ENCODE measurements at places on chromosomes 2 and 18.

- DNase-seq, result no peak
Observed at GRCh38 chr2:186641132-186641806, 51.4 kb downstream of the ITGAV start.

DNA sequence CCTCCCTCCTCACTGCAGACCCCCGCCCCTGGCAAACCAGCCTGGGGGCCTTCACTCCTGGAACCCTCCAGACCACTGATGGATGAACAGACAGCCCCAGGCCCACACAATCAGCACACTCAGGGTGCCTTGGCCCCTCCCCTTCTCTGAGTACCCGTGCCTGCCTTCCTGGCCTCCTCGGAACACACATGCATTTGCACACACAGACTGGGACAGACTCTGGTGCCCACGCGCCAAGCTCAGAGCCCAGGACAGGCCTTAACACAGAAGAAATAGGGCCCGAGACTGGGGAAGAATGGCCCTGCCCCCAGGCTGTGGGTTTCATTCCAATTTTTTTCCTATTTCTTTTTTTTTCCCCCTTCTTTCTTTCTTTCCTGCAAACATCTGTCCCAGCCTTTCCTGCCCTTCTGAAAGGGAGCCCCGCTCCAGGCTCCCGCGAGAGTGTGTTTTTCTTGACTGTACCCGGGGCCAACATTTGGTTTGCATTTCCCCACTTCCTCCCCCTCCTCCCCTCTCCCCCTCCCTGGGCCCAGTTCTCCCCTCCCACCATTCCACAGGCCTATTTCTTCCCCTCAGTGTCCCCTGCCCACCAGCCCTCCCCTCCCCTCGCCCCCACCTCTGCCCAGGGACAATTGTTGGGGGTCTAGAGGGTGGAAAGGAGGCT lies 618 bp upstream of the TNS1 start:
- DNase-seq, result no peak

DNA sequence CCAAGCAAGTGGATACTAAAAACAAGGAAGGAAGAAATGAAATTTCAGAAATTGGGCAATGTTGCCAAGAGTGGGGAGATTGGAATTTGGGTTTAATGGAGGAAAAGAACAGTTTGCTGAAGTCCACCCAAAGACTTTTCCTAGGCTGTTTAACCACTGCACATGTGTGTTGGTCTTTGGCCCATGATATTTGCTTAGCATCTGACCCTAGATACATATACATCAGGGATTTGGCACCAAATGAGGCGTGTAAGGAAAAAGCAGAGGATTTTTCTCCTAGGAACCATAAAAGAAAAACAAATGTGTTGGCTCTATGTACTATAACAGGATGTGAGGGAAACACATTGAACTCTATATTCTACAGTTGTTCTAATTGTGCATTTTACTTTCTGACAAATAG lies 80.7 kb upstream of the CD28 start:
- no peak for DNase-seq

- no peak for DNase-seq
Observed at GRCh38 chr2:146651361-146651760, 1193.5 kb upstream of the ACVR2A start.

- DNase-seq, result no peak
Observed at GRCh38 chr2:109176928-109177327, 47.9 kb downstream of the SH3RF3 start.

DNA sequence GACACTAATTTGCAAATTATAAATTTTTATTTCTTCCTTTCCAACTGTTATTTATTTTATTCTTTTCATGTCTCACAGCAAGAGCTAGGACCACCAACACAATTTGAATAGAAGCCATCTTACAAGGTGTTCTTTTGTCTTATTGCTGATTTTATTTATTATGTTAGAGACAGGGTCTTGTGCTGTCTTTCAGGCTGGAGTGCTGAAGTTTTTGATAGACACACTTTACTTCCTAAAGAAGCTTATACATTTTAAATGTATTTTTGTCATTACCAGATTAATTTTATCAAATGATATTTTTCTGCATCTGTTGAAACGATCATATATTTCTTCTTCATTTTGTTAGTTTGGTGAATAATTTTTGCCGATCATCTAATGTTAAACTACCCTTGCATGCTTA lies 130.3 kb upstream of the BCL2L11 start:
- DNase-seq, result no peak

DNA sequence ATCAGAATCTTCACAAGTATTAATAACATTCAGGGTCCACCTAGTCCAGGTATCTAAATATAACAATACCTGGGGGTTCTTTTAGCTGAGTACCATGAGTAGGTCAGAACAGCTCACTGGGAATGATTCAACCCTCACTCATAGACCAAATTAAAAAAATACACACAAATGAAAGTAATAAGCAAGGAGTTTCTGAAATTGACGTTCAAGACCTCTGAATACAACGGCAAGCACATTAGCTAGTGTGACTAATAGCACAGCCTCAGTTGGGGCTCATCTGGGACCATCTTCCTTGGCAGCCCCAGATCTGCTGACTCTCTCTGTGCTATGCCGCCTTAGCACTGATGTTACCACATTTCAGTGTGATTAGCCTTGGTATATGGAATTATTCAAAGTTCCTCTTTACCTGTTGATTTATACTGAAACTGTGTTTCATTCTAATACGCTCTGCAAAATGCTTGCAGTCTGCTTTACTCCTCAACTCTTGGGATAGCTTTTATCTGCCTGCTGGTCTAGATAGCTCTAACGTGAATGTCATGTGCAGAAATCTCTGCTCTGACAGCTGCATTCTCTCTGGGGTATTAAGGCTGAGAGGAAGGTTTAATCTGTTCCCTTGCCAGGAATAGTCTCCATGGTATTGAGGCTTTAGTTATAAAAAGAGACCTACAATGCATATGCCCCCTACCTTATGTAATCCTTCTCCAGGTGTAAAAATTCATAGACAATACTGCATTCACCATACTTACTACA lies 153.3 kb downstream of the METTL4 start:
- no peak for DNase-seq

GRCh38 chr2:111042261-111042660 lies 78.5 kb upstream of the BCL2L11 start:
- DNase-seq, result no peak
